ENCODE measurements at places on chromosomes 1 and 21.
A peak's percentile ranks its signal among the peaks of the same experiment; 100 is the strongest.

DNA sequence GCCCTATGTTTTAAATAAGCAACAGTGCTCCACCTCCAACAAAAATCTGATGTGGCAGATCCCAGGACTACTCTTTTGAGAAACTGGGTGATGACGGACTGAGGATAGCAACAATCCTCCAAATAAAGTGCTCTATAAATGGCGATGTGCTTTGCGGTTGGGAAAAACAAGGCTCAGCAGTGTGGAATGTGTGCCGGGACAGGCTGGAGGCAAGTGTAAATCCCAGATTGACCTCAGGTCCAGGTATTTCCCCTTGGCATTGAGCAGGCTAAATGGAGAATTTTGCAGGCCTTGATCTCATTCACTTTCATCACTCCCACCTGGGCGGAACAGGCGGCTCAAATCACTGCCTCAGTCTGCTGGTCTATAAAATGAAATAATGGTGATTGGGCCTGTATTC is 35.1 kb downstream of the LRRC42 start:
- DNase-seq, result no peak

DNA sequence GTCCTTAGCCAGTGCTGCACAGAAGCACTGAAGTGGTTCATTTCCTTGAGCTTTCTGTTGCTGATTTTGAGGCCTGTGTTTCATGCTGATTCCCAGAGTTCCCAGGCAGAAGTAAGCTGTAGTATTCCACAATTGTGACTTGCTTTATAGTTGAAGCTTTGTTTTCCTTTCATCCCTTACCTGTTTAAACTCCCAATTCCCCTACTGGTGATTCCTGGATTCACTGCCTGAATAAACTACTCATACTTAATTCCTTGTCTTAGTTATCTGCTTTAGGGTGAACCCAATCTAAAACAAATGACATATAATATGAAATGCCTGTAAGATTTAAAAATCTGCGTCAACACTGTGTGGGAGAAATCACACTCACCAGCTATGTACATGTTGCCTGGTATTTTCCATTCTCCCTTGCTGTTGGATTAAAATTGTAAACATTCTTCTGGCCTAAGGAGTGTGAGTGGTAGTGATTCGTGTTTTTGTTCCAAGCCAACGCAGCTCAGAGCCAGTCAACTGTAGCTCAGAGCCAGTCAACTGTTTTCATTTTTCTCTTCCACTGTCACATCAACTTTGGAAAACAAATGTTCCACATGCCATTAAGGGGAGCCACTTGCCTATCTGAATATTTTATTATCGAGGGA is 879.4 kb downstream of the MRPL39 start:
- DNase-seq, result no peak

GRCh38 chr1:147591261-147591891 is 50.1 kb downstream of the BCL9 start:
- DNase-seq, result no peak

- no peak for DNase-seq
Measured at GRCh38 chr1:82492159-82492558, 691.4 kb downstream of the ADGRL2 start.

DNA sequence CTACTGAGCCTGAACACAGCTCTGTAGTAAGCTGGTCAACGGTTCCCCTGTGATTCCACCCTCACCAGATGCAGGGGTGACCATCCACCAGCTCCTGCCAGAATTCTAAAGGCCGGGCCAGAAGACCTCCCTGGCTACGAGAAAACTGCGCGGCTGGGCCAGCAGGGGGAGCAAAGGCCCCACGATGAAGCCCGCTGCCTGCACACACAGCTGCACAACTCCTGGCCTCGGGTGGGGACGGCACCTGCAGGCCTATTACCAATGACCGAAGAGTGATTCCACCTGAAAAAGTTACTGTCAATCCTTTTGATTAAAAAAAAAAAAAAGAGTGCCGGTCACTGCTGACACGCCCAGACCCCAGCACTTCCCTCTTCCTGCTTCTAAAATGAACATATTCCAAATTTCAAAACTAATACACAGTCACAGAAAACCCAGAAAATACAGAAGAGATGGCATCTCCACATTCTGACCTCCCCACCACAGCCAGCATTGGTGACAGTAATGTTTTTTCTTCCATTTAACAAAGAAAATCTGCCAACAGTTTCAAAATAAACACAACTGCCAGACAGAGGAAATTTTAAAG is 49.8 kb upstream of the RIPK4 start:
- peak; percentile 89 for DNase-seq

DNA sequence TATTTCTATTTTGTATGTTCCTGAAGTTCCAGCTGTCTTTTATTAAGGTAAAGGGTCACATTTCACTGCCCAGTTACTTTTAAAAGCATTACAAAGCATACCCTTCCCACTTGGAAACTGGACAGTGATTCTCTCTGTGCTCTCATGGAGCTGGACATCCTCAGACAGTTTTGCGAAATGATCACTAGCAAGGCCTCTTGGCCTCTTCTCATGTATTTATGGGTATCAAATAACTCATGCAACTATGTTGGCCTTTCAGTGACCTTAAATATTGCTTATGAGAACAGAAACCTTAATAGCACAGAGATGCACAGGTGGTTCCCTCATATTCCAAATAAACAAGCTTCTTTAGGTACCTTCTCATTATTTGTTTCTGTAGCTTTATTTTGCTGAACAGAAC is 7.9 kb upstream of the AMPD1 start:
- no peak for DNase-seq

GRCh38 chr1:99647490-99647889 is 1.6 kb downstream of the PALMD start:
- no peak for DNase-seq

DNA sequence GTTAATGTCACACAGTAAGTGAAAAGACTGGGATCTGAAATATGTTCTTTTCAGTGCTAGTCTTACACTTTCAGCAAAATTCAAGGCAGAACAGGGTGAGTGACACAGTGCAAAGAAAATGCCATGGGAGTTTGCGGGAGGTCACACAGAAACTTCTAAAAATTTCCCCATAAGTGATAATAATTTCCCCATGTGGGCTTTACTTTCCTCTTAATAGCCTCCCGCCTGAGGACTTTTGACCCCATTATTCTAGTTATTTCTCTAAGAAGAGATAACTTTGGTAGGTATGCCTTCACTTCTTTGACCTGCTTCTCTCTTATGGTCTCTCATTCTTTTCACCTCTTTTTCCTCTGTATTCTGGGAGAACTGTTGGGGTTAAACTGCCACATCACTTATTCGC is 8.1 kb upstream of the DNAH14 start:
- DNase-seq, result no peak

- no peak for DNase-seq
Measured at GRCh38 chr1:232962761-232963745, 12.6 kb downstream of the NTPCR start.

- DNase-seq, result peak; percentile 61
Measured at GRCh38 chr21:31218830-31219608, 125.0 kb downstream of the TIAM1 start.

DNA sequence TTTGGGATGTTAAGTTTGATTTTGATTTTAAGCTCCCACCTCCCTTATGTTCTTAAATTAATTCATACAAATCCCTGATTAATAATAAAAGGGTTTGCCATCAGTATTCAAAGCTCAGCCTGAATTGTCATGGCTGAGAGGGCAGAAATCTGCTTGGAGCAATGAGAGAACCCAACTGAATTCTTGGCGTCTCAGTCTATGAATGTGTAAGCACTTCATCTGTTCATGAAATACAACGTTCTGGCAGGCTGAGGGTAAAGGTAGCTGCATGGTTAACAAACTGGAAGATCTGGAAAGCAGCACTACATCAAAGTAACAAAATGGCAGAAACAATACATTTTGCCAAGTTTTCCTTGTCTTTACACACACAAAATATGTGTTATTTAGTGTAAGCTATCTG is 95.3 kb downstream of the ACBD6 start:
- no peak for DNase-seq

GRCh38 chr1:32454726-32455125 is 10.1 kb upstream of the ZBTB8B start:
- DNase-seq, result no peak
